Activated CD8-positive, alpha-beta memory T cell treated with anti-CD3 and anti-CD28 coated beads, Interleukin-2, amount 10 ng/mL, durations not matched to agents 7 days and 5 days (primary cell): ENCODE measurements at places on chromosomes 6 and 20. TPM values are rescaled to one million over a fixed set of nuclear protein-coding genes. Genes with fewer than 3 reads are reported as not detected.

The SIRPD gene
- not detected for total RNA-seq

- DNase-seq, result no peak
These were observed at the start of gene PNLDC1 for GRCh38 chr6:159800141-159800865. Gene PNLDC1, plus strand, starts transcription at chr6:159800276. Its CDS starts 32 bp downstream, at chr6:159800308.

The TTPAL gene
- 23.9 TPM for total RNA-seq

- DNase-seq, result no peak
These were observed 1.3 kb downstream of the BLCAP start for GRCh38 chr20:37526238-37526838.

DNA sequence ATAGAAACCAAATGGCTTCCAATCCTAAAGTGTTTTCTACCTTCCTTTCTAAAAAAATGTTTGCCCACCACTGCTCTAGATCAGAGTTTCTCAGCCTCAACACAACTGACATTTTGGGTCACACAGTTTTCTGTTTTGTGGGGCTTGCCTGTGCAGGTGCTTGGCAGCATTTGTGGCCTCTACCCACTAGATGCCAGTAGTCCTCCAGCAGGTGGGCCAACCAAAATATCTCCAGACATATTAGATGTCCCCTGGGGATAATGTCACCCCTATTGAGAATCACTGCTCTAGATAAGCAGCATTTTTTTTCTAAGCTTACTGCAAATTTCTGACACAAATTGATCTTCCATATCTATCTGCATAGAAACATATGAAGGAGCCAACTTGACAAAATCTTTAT lies 26.3 kb upstream of the EPM2A start:
- DNase-seq, result no peak

DNA sequence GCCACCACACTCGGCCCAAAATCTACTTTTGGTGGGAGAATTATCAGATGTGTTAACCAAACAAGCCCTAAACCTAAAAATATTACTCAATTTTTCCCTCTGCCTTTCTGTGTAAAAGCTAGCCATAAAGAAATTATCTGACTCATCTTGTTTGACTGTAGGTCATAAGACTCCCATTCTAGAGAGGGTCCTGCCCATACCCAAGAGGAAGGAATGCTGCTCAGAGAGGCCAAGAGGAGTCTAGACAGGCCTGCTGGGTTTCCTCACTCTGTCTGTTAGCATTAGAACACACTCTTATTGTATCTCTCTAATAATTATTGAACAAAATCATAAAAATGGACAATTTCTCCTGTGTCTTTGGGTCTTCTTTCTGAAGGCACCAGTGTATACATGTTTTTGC lies 26.1 kb downstream of the C6orf141 start:
- DNase-seq, result no peak

The PRPH2 gene
- total RNA-seq, result not detected

The TCF15 gene
- not detected for total RNA-seq

The SLC22A16 gene
- not detected for total RNA-seq

DNA sequence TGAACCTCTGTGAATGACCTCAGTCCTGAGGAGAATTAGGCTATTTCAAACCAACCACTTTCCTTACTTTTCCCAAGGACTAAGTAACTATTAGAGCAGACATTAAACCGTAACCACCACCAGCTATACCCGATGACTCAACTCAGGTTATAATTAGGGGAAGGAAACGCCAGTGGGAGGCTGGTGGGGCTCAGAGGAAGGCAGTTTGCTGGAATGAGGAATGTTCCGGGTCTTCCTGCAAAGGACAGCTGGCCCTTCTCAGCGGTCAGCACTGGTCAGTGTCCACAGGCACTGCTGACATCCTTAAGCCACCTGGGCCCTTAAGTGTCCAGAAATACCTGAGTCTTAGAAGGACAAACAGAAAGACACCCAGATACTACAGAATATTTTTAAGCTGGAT lies 515.2 kb downstream of the MAFB start:
- no peak for DNase-seq

DNA sequence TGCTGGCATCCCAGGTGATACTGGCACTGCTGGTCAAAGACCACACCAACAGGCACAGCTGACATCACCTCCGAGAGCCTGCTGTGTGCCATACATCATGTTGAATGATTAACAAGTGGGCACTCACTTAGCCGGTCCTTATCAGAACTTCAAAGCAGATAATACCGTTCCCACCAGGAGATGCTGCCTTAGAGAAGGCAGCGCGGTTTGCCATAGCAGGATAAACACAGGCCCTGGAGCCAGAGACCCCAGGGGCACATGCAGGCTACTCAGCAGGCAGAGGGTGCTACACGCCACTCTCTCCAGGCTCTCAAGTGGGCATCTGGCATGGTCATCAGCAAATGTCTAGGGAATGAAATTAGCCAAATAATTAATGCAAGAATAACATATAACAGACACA lies 86.5 kb upstream of the CST7 start:
- no peak for DNase-seq

DNA sequence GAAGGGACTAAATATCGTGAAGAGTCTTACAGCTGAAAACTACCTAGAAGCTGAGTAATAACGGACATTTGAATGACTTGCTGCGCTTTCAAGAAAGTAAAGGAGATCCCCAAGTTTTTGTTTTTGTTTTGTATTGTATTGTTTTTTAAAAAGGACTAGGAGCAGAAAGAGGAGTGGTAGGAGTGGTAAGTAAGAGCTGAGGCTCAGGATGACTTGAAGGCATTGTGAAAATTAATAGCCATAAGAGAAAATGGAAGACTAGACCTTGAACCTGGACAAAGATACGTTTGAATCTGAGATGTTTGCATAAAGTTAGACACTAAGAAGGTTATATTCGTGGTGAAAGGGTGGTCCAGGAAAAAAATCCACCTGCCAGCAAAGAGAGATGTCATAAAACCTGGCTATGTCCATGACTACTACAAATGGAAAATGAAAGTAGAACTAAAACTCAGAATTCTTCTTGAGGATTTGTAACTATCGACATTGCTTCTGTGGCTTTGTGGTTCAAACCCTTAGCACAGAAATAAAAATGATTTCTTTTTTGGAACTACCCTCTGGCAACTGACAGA lies 824.8 kb upstream of the FLRT3 start:
- no peak for DNase-seq

DNA sequence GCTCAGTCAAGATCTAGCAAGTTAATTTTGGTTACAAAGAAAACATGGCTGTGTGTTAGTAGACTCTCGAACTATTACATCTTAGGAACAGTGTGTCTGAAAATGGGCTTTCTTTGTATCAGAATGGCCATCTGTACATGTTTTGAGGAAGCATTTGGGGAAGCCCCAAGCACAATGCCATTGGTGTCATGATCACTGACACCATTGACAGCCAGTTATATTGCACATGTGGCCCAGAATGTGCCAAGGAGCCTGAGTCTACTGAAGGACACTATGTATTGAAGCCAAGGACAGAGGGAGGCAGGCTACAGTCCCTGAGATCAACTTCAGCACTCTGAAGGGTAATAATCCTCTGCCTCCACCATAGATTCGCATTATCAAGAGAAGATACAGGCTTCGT lies 12.6 kb upstream of the FAM50B start:
- no peak for DNase-seq

GRCh38 chr20:44412402-44413144 lies 57.1 kb downstream of the HNF4A start:
- no peak for DNase-seq

DNA sequence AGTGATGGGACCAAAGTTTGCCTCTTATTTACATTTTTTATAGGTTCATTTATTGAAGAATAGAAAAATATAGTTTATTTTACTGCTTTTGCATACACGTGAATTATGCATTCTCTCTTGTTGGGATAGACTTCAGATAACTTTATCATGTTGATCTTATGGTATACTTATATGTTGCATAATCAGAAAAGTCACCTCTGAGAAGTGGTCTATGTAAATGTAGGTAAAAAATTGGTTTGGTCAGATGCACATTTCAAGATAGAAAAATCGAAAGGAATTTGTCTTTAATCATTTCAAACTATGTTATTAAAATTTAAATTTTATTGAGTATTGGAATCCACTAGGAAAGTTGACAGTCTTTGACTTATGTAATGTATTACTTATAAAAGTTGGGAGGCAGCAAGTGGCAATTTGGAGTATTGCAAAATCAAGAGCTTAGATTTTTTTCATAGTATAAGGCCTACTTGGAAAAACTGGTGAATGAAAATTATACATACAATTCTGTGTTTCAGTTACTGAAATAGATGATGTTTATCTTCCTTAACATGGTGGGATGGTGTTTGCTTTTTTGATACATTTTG lies 2.4 kb downstream of the PHF3 start:
- DNase-seq, result no peak

DNA sequence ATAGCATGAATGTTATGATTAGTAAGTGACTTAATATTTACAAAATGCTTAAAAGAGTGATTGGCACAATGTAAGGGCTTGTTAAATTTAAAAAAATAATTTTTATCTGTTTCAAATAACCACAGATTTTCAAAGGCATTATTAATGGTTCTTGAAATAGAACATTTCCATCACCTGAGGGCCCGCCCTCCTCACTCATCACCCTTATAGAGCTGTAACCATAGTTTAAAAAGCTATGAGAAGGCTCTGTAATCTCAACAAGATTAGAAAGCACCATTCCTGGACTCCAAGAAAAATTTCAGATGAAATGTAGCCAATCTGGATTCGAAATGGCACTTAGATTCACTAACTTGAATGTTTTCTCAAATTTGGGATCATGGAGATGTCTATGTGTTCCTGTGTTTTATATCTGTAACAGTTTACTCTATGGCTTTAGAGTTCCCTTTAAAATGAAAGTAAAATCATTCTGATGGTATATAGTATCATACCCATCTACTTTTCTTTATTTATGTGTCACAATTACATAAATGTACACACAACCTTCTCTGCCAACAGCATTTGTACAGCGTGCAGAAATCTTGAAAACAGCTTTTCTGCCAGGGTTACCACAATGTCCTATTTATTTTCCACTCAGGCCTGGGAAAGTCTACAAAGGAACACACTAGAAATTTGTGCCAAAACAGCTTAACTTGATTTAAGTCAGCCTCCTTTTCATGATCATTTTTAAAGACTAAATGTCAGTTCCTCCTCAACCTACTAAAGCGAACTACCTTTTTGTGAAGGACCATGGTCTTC lies 207.7 kb downstream of the TBX18 start:
- no peak for DNase-seq

- no peak for DNase-seq
These were observed 5.6 kb upstream of the UCKL1 start for GRCh38 chr20:63961664-63962425.

- no peak for DNase-seq
These were observed 556.0 kb upstream of the JAG1 start for GRCh38 chr20:11229772-11230171.
